ENCODE measurements at places on chromosomes 7 and 10.

DNA sequence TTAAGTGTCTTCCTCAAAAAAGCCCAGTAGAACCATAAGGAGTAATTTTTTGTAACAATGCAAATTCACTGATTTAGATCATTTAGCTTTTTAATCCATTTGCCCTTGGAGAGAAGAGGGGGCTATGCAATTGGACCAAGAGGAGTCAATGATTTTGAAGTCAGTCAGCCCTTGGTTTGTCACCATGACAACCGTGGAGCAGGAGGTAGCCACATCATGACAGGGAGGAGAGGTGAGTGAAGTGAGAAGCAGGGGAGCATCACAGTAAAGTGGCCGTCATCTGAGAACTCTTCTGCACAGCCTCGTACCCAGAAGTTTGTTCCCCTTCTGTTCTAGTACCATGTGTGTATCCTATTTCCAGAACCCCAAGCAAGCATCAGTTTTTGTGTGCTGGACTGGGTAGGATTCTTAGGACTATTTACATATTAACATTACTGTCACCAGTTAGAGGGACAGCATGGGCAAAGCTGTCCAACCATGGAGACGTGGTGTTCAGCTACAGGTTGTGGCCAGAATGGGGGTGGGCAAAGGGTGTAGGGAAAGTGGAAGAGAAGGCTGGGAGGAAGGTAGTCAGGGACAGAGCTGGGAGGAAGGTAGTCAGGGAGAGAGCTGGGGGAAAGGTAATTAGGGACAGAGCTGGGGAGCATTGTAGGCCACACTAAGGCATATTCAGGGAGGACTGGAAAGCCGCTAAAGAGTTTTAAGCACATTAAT is 13.1 kb downstream of the UBE3C start:
- no peak for DNase-seq

- no peak for DNase-seq
Observed at GRCh38 chr10:43040482-43041256, 36.2 kb upstream of the RET start.

DNA sequence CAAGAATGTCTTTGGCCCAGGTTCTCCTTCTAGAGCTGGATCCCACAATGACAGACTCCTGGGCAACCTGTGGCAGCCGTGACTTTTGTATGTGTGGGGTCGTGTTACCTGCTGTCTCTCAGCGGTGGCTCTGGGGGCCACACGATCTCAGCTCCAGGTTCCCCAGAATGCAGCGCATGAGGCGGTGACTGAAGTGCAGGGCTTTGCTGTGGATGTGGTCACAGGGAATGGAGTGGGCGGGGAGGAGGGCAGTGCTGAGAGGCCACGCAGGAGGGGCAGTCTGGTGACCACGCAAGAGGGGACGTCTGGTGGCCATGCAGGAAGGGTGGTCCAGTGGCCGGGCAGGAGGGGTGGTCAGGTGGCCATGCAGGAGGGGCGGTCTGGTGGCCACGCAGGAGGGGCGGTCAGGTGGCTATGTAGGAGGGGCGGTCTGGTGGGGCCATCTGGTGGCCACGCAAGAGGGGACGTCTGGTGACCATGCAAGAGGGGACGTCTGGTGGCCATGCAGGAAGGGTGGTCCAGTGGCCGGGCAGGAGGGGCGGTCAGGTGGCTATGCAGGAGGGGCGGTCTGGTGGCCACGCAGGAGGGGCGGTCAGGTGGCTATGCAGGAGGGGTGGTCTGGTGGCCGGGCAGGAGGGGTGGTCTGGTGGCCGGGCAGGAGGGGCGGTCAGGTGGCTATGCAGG is 112.7 kb downstream of the ACTR3B start:
- DNase-seq, result no peak

DNA sequence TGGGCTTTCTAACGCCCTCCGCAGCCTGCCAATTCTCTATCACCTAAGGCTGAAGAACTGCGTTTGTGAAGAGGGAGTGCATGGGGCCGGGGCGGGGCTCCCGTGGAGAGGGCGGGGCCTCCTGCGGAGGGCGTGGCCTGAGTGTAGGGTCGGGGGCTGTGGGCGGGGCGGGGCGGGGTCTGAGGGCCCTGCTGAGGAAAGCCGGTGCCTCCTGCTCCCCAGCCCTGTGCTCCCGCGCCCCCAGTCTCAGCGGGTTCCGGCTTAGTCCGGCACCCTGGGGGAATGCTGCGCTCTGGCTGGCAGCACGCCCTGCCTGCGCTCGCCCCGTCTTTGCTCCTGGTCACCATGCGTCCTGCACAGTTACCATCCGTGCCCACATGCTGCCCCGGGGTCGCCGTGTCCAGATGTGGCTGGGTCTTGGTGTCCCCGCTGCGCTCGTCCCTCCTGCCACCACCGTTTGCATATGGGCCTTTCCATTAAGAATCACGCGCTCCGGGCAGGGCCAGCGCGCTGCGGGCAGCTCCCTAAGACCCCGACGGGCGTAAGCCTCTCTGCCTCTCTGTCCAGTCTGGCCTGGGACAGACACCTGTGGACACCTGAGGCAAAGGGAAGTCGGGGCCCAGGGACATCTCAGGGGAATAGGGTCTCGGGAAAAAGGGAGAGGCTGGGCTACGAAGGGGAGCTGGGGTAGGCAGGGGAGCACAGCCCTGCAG is 144.0 kb upstream of the RET start:
- DNase-seq, result no peak

DNA sequence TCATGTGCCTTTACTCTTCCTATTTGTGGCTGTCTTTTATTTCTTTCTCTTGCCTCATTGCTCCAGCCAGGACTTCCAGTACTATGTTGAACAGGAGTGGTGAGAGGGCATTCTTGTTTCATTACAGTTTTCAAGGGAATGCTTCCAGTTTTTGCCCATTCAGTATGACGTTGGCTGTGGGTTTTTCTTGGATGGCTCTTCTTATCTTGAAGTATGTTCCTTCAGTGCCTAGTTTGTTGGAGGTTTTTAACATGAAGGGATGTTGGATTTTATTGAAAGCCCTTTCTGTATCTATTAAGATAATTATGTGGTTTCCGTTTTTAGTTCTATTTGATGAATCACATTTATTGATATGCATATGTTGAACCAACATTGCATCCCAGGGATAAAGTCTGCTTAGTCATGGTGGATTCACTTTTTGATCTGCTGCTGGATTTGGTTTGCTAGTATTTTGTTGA is 96.8 kb downstream of the GLCCI1 start:
- DNase-seq, result no peak

DNA sequence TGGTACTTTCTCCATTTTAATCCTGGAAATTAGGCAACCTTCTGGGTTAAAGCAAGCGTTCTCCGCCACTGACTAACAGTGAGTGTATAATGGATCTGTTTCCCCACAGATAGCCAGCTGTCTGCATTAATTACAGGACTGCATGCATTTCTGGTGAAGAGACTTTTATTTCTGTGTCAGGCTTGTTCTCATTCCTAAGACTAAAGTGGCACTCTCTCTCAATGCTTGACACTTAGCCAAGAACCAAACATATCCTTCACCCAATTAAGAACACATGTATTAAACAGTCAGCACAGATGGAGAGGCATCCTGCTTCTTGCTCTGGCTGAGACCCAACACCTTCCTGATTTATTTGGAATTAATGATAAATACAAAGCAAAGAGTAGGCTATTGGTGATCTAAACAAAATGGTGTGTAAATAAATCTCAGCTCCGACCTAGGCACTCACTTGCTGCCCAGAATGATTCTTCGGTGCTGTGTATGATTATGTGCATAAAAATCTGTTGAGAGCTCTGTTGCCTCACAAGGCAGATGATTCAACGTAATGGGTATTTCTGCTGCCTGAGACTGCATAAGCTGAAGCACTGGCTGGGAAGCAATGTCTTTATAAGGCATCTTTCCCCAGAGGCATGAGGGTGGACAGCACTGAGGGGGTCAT is 16.8 kb downstream of the CALU start:
- DNase-seq, result no peak

- no peak for DNase-seq
Observed at GRCh38 chr7:128351296-128352152, 7.8 kb upstream of the RBM28 start.

GRCh38 chr10:56487746-56488145 is 126.7 kb upstream of the ZWINT start:
- DNase-seq, result no peak

DNA sequence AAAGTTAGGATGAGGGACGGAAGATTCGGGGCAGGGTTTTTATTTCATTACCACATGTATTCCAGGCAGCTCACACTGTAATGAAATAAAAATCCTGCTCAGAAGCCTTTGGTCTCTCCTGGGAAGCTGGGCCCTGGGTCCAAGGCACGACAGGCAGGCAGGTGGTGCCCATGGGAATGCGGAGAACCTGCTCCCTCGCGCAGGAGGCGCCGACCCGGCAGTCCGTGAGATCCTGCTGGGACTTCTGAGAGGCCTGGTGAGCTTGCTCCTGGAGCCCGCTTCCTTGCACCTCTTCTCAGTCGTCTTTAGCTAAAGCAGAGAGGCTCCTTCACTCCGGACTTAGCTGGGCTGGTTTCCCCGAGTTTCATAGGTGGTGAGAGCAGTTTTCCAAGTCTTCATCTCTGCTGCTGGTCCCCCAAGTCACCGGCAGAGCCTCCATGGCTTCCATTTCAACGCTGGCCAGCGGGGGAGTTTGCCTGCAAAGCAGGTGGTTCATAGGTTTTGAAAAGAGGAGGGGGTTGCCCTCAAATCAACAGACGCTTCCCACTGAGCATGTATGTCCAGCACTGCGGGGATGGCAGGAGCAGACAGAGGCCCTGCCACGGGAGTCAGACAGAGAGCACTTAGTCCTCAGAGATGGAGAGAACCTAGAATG is 24.5 kb downstream of the IL15RA start:
- no peak for DNase-seq

- no peak for DNase-seq
Observed at GRCh38 chr10:118968482-118968881, 61.0 kb upstream of the NANOS1 start.

DNA sequence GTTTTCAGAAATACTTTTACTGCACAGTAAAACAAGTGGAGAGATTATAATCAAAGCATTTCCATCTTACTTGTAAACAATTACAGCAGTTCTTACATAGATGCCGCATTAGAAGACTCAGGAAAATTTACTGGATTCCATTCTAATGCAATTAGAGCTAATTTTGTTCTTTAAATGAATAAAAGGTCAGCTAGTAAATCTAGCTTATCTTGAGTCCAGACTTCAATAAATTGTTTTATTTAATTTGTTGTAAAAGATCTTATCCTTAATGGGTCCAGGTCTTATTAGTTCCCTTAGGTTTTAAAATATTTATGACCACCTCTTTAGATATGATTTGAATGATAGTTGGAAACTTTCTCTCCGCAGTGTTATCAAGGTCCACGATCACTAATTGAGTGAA is 70.2 kb upstream of the GATA3 start:
- DNase-seq, result no peak

Measured in activated T-helper 1 cell treated with Interleukin-2 at 50 U/mL for 16 hours (primary cell).